T-helper 17 cell (primary cell): ENCODE measurements at places on chromosomes 3 and 15.
A peak's percentile ranks its signal among the peaks of the same experiment; 100 is the strongest.

GRCh38 chr3:29594261-29594660, 313.4 kb downstream of the RBMS3 start:
- no peak for DNase-seq

DNA sequence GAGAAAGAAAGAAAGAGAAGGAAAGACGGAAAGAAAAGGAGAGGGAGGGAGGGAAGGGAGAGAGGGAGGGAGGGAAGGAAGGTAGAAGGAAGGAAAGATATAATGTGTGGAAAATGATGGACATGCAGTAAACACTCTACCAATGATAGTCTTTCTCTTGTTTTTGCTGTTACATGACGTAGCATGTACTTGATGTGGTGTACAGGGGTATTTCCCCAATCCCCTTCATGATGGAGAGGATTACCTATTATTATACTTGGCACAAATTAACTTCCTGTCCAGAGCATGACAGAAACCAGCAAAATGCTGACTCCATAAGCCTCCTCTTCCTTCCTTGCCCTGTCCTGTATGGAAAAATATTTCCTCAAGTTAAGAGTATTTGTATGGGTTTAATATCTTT, 124.4 kb downstream of the B3GALNT1 start:
- no peak for DNase-seq

DNA sequence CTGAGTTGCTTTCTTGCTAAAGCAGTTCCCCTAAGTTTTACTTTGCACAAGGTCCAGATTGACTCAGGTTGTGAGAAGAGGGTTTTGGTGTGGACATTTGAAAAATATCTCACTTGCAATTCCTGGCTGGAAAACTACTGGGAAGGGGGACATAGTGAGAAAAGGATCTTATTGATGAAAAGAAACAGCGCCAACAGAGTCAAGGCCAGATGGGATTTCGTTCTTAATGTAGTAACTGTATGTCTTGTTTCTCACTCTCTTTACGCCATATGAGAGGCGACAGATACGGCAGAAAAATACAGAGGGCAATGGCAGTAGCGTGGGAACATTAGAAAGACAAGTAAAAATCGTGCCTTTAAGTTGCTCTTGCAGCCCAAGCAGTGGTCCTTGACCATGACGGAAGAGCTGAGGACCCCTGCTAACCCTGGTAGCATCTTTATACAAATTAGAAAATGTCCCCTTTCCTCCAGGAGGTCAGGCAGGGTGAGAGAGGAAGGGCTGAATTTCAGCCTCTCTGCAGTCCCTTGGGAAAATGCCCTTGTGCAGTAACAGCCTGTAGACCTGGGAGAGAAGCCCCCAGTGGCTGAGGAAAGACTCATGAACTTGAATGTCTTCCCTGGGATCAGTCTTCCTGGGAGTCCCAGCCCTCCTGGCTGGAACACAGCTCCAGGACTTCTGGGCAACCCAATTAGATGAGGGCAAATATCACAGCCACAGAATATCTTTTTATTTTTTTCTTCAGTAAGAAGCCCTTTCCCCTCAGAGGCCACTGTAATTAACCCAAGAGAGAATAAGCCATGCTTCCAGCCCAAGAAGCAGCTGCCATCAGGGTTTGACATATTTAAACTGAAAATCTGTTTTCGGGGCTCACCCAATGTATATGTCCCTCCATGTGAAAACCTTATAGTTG, 113.4 kb downstream of the CD47 start:
- no peak for DNase-seq

DNA sequence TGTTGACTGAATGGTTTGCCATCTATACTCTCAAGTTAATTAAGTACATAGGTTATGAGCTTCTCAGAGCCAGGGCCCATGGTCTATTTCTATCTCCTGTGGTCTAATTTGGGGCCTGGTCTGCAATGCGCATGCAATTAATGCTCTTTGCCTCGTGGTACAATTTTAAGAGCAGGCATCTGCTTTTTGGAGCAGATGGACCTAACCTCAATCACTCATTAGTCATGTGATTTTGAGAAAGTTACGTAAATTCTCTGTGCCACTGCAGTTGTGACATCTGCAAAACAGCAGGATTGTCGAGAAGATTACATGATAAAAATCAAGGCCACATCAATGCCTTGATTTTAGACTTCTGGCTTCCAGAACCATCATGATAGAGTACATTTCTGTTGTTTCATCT, 543.7 kb upstream of the ADAMTS9 start:
- no peak for DNase-seq

DNA sequence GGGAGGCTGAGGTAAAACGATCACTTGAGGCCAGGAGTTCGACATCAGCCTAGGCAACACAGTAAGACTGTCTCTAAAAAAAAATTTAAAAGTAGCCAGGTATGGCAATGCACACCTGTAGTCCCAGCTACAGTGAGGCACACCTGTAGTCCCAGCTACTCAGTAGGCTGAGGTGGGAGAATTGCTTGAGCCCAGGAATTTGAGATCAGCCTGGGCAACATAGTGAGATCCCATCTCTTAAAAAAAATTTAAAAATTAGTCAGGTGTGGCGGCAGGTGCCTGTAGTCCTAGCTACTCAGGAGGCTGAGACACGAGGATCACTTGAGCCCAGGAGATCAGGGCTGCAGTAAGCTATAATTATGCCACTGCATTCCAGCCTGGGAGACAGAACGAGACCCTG, 6.8 kb downstream of the MESD start:
- DNase-seq: no peak

GRCh38 chr3:172553526-172554252, 30.5 kb upstream of the TNFSF10 start:
- DNase-seq: no peak

DNA sequence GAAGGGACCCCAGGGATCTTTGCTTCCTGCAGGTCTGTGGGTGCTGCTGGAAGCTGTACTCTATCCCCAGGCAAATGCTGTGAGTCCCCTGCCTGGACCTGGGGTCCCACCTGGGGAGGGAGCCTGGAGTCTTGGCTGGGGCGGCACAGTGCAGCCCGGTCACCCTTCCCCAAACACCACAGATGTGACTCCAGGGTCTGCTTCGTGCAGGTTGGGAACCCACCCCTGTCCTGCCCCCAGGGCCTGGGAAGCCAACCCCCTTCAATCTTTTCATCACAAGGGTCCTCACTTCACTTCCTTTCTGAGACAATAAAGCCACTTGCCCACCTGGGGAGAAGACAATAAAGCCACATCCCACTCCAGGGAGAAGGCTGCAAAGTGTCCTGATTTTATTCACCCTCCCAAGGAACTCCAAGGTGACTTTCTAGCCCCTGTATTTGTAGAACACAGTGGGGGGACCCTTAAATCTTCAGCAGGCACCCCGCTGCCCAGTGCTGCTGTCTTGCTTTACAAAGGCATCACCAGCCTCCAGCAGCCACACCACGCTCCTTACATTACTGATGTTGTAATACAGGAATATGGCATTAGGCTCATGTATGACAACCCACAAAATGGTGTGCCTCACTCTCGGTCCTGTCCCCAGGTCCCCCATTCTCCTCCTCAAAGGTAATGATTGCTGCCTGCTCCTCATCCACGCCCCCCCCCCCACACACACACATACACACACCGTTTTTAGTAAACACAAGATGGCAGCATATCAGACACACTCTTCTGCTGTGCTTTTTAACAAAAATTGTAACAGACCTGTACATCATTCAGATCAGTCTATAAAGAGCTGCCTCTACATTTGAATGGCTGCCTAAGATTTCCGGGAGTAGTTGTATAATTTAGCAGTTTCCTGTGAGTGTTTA, 9.9 kb downstream of the C3orf22 start:
- DNase-seq: peak; percentile 3

GRCh38 chr3:89841041-89841440, 733.6 kb downstream of the EPHA3 start:
- DNase-seq: no peak

DNA sequence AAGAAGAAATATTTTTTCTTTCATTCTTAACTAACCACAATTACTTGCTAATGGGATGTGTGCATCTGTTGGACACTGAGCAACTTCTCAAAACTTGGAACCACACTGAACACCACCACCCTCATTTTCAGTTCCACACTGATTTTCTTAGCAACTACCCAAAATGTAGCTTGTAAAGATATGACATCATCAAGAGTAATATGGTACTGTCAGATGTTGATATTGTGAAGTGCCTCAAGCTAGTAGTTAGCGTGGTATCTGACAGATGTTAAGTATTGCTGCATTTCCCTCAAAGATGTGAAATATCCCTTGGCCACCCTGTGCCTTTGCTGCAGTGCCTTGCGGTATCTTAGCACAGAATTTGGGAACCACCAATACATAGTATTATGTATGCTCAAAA, 9.3 kb downstream of the RFTN1 start:
- no peak for DNase-seq

GRCh38 chr3:9514306-9514705, 39.3 kb downstream of the LHFPL4 start:
- DNase-seq: no peak

- DNase-seq: no peak
These were observed 139.5 kb upstream of the EIF1B start for GRCh38 chr3:40169983-40170382.

- DNase-seq: no peak
These were observed 258.5 kb downstream of the PDCD6IP start for GRCh38 chr3:34056951-34057390.

- no peak for DNase-seq
These were observed 999 bp downstream of the ZNF280D start for GRCh38 chr15:56732135-56732885.

GRCh38 chr3:55272031-55272645, 215.0 kb downstream of the WNT5A start:
- no peak for DNase-seq

DNA sequence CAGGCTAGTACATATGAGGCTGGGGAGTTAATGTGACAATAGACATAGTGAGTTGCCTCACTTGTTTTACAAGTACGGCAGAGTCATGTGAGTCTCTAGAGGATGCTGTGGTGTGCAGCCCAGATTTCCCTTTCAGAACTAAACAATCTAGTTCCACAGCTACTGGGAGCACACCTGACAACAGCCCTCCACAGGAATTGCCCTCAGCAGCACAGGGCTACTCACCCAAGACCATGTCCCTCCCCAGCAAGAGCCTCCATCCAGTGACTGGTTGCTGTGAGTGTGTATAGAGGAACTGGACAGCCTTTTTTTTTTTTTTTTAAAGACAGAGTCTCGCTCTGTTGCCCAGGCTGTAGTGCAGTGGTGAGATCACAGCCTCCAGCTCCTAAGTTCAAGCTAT, 40.2 kb upstream of the UBE2E2 start:
- no peak for DNase-seq

DNA sequence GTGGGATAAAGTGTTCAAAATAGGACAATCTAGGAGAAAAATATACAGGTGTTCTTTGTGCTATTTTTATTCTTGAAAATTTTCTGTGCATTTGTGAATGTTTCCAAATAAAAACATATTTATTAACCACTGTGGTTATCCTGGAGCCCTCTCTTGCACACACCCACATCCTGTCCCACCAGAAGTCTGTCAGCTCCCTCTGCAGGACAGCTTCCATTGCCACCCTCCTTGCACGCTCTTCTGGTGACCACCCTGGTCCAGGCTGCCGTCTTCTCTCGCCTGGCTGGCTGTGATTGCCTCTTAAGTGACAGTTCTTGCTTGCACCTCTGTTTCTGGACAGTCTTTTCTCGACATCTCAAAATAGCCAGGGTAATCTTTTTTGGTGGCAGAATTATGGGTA, 394.0 kb downstream of the LRTM1 start:
- DNase-seq: no peak

DNA sequence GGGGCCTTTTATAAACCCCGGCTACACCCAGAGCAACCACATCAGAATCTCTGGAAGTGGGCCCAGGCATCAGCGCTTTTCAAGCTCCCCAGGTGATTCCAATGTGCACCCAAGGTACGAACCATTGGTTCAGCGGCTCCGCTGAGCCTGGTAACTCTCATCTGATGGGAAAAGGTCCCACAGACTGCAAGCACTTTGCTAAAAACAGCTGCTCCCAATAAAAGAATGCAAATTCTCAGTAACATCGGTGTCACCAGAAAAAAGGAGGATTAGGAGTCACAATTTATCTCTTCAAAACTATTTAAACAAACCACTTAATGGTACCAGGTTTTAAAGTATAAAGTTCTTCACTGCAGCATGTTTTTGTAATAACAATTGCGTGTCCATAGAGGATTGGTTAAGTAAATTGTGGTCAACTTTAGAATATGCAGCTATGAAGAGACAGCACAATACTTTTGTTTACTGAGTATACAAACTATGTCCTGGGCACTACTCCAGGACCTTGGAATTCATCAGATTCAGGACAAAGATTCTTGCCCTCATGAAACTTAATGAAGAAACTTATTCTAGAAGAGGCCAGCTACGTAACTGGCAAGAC, 660.7 kb upstream of the ADAMTS9 start:
- DNase-seq: no peak

DNA sequence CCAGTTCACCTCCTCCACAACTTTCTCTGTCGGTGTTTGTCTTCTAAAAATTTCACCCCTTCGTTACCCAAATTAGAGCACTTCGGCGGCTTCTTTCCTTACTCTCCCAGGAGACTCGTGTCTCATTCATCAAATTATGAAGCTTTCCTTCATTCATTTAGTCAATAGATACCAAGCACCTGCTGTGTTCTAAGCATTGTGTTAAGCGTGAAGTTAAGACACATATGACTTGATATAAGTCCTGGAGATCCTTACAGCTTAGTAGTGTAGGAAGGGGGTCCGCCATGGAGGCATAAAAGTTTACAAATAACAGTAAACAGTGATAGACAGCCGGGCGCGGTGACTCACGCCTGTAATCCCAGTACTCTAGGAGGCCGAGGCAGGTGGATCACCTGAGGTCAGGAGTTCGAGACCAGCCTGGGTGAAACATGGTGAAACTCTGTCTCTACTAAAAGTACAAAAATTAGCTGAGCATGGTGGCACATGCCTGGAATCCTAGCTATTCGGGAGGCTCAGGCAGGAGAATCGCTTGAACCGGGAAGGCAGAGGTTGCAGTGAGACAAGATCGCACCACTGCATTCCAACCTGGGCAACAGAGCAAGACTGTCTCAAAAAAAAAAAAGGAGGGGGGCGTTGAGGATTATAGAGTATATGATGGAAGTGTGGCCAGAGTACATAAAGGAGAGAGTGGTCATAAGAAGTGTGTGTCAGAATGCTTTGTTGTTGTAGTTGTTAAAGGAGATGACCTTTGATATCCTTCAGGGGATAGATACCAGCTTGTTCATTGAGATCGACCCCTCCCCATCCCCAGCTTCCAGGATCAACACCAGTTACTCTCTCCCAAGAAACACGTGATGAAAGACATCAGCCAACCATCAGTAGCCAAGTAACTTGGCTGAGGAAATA, 744 bp upstream of the CCDC32 start:
- DNase-seq: no peak

DNA sequence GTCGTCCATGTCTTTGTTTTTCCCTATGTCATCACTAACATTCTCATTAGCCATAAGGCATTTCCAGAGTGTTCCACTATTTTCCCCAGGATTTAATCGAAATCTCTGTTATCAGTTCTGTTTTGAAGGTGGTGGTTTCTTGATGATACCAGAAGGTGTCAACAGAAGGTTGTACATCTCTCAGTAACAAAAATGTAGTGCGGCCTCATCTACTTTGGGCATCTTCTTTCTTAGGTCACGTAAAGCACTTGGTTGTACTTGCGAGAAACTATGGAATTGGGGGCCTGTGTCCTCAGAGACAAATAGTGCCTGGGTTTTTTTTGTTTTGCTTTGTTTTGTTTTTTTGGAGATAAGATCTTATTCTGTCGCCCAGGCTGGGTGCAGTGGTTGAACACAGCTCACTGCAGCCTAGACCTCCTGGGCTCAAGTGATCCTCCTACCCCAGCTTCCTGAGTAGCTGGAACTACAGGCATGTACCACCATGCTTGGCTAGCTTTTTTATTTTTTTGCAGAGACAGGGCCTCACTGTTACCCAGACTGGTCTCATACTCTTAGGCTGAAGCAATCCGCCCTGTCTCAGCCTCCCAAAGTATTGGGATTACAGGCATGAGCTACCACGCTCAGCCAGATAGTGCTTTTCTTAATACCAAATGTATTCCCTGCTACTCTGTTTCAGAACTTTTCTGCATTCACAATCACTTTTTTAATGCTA, 61.2 kb upstream of the FURIN start:
- DNase-seq: no peak
